ENCODE measurements at places on chromosomes 4 and X. TPM values are rescaled to one million over a fixed set of nuclear protein-coding genes. Genes with fewer than 3 reads are reported as not detected.

- DNase-seq: no peak
These were observed 279.7 kb downstream of the SPRY1 start for GRCh38 chr4:123676071-123676889.

DNA sequence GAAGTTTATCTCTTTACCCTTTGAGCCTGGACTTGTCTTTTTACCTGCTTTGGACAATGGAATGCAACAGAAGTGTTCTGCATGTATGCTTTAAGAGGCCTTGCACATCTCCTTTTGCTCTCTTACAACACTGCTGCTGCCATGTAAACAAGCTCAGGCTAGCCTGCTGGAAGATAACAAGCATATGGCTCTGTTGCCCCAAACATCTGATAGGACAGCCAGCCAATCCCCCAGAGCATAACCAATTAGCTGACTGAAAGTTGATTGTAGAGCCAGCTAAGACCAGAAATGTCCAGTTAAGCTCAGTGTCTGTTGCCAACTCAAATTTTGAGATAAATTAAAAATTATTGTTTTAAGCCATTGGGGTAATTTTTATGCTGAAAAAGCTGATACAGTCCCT lies 510.6 kb upstream of the CNKSR2 start:
- DNase-seq: no peak

- DNase-seq: no peak
These were observed 85.7 kb upstream of the EXOC1L start for GRCh38 chr4:55733932-55734331.

DNA sequence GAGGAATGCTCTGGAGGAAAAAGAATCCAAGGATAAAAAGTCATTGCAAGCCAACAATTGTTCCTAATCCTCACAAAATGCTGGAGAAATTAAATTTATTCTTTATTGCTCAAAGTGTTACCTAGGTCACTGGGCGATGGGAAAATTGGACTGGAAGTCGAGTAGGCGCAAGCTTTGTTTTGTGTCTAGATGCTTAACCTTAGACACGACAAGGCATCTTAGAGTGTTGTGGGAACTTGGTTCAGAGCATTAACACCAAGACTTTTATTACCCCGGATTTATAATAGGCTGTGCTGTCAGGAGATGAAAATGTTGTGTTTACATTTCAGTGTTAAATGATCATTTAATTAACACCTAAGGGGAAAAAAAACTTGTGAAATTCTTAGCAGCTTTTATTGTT lies 25.1 kb downstream of the SLIT2 start:
- DNase-seq: no peak

DNA sequence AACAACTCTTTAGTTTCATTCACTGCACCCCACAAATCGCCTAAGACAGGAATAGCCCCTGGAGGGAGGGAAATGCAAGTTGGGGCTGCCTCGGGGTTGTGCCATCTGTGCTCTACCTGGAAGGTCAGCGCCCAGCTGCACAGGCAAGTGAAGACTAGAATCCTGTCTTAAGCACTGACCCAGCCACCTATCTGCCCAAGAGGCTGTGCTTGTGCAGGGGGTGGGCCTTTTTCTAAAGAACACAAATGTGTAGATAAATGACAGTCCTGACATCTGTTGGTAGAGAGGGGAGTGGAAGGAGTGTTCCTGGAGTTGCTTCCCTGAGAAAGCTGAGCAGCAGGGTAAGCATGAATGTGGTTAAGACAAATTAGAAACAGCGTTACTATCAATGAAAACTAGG lies 15.7 kb downstream of the ZNF518B start:
- no peak for DNase-seq

DNA sequence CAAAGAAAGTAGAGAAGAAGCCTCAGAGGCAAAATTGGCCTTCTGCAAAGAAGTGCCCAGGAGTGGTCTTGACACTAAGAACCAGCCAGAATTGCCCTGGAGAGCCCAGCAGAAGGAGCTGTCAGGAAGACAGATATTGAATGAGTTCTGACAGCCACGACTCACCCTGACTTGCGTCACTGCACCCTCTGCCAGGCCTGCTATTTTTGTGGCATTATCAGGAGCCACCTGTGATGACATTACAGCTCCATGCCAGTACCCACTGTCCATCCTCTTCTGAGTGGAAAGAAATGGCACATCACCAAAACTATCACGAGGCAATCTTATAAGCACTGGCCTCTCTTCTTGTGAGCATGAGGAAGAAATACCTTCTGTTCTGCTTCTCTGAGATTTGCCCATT lies 67.7 kb downstream of the SMIM20 start:
- no peak for DNase-seq

DNA sequence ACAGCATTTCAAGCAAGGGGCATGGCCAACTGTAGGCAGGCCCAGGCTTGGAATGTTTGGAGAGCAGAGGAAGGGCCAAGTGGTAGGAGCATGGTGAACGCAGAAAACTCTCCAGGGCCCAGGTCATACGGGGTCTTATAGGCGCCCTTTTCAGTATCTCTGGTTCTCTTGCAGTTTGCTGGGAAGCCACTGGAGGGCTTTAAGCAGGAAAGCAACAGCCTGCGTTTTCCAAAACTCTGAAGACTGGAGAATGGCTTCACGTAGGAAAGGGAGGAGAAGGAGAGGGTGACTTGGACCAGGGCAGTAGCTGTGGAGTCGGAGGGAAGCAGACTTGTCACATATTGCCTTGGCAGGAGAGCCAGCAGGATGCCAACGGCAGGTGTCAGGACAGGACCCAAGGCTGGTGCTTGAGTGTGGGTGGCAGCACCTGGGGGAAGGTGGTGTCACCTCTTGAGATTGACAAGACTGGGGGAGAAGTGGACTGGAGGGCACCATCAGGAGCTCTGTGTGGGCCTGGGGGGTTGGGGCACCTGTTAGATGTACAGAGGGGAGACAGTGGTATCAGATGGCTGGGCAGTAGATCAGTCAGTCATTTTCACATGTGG lies 21.9 kb downstream of the TKTL1 start:
- no peak for DNase-seq

DNA sequence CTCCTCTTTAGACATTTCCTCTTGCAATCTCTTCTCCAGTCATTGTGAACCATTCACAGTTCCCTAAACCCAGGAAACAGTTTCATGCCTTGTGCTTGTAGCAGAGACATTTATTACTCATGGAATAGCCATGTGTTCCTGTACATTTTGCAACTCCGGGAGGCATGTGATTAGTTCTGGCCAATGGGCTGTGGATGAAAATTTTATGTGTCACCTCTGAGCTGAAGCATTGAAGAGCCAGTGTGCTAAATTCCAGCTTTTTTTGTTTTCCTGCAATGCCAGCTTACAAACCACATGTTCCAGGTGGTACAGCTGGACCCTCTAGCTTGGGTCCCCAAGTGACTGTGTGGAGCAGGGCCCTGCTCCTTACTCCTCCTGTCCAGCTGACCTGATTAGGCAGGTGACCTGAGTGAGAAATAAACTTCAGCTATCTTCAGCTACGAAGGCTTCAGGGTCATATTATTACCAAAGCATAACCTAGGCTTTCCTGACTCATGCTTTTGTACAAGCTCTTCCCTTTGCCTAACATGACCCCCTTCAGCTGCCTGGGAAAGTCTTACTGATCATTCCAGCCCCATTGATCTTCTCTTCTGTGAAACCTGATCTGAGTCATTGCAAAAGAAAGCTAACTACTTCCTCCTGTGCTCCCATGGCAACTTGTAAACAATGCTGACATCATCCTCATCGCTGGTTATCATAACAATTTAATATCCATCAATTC lies 200.4 kb downstream of the PTTG2 start:
- DNase-seq: peak; percentile 75

DNA sequence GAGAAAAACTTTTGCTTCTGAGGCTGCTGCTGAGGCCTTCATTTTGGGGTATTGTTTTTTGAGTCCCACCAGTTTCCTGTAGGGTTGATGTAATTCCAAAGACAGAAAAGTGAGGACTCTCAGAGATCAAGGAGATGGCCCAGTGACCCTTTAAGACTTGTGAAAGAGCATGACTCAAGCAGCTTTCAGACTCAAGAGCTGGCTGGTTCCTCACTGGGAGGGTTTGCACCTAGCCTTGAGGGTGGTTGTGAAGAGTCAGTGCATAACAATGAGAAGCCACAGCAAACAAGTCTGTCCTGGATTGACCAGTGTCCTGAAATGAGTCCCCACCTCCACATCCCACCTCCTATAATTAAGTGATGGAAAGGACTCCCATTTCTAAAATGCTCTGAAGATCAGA lies 89.2 kb downstream of the NHS start:
- DNase-seq: no peak

DNA sequence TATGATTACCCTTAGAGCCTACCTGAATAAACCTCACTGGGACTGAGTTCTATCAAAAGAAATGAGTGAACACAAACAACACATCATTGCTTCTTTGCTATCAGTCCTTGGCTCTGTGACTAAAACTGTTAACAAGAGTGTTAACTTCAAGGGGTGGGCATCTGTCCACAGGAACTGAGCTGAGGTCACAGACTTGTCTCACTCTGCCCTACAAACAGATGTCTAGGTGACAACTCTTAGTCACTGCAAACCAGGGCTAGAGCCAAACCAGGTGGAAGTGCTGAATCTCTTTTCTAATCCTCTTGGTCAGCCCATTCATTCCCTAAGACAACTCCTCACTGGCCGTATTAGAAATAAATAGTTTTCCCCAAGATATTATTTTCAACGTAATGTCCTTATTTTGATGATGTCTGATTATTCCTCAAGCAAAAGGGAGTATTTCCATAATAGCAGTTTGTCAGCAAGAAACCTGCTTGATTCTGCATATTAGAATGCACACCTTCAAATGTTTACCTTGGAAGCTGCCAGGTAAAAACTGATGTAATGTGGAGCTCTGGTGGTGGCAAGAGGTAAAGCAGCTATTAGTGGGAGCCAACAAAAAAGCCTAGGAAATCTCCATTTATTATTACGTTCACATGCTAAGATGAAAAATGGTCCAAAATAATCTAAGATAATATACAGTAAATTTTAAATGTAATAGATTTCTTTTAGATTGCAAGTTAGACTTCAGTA lies 4.0 kb downstream of the COL25A1 start:
- DNase-seq: no peak

GRCh38 chr4:125254106-125254505 lies 60.6 kb upstream of the FAT4 start:
- DNase-seq: no peak

GRCh38 chrX:73214426-73215094 lies at the start of gene NAP1L2:
TSS of gene NAP1L2 (minus strand) at chrX:73214851. CDS start at chrX:73214492, 359 bp downstream.
- DNase-seq: peak; percentile 58

DNA sequence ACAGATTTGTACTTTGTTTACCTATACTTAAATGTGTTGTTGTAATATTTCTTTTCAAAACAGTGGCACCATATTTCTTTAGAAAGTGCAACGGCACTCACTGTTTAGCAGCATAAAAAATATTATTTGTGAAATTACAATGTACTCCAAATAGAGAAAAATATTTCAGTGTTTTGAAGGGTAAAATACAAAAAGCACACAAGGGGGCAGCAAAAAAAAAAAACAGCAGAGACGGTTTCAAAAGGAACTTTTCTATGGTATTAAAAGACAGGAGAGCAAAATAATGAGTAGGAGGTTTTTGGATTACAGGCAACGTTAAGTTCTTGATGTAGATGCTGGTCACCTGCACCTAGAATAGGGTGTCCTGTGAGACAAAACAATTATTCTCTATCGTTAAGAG lies 2.0 kb downstream of the NUDT11 start:
- no peak for DNase-seq

- DNase-seq: no peak
These were observed 81.7 kb downstream of the SNCA start for GRCh38 chr4:89755220-89755619.

DNA sequence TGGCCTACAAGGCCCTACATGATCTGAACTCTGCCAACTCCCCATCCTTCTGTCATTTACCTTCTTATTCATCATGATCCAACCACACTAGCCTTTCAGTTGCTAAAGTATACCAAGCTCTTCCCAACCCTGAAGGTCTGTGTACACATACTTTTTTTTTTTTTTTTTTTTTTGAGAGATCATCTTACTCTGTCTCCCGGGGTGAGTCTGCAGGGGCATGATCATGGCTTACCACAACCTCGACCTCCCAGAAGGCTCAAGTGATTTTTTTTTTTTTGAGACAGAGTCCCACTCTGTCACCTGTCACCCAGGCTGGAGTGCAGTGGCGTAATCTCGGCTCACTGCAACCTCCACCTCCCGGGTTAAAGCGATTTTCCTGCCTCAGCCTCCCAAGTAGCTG lies 5.9 kb upstream of the UTP14A start:
- DNase-seq: no peak

- DNase-seq: no peak
These were observed 158.6 kb downstream of the STPG2 start for GRCh38 chr4:97984545-97985131.

- DNase-seq: no peak
These were observed 23.7 kb downstream of the MGARP start for GRCh38 chr4:139256349-139256748.

DNA sequence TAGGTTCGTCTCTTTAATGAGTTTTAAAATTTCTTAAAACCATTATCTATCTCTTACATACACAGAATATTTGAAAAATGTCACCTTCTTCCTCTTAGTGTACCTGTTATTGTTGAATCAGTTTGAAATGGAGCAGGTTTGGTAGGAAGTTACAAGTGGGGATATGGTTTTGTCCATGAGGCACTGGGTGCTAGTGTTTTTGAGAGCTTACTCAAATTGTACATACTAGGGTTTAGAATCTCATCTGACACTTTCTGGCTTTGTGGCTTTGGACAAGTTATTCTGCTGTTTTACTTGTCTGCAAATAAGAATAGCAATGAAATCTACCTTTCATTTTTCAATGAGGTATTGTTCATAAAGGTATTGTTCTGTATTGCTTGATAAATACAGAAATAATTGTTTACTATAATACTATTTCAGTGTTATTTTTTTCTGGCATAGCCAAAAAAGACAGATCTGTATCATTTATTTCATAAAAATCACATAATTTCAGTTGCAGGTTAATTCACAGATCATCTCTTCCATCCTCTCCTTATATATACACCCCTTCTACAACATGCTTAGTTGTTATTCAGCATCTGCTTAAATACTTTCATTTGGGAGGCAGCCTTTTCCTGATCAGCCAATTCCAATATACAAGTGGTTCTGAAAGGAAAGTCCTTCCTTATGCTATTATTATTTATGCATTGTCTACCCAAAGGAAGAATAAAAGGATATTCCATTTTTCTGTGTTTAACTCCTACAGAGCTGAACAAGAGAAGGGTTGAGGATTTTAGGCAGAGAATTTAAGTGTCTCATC lies 13.3 kb downstream of the NCAPG start:
- no peak for DNase-seq

GRCh38 chr4:186739802-186740434 lies 16.3 kb upstream of the FAT1 start:
- no peak for DNase-seq

GRCh38 chr4:7596918-7597606 lies 162.3 kb upstream of the PSAPL1 start:
- DNase-seq: no peak

GRCh38 chr4:148025981-148026380 lies 294.1 kb downstream of the ARHGAP10 start:
- DNase-seq: no peak

GRCh38 chrX:16112428-16112827 lies 10.9 kb upstream of the GRPR start:
- DNase-seq: no peak

GRCh38 chrX:124086411-124086810 lies 124.9 kb downstream of the STAG2 start:
- DNase-seq: peak; percentile 56

Gene AKAP4
- not detected for total RNA-seq

Gene TMEM156
- total RNA-seq: 28.4 TPM

Gene OPRPN
- total RNA-seq: not detected

Gene HSD17B13
- total RNA-seq: not detected

Gene RBM46
- not detected for total RNA-seq

Gene RTL5
- total RNA-seq: 0.76 TPM

Gene DUX4
- not detected for total RNA-seq

Gene PDE5A
- total RNA-seq: 0.87 TPM
